ENCODE measurements at places on chromosomes 2 and 18.

DNA sequence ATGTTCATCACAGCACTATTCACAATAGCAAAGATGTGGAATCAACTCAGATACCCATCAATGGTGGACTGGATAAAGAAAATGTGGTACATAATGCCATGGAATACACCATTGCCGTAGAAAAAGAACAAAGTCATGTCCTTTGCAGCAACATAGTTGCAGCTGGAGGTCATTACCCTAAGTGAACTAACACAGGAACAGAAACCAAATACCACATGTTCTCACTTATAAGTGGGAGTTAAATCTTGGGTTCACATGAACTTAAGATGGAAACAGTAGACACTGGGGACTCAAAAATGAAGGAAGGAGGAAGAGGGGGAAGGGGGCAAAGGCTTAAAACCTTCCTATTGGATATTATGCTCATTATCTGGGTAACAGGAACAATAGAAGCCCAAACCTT is 228.1 kb upstream of the RAB6C start:
- DNase-seq = no peak

DNA sequence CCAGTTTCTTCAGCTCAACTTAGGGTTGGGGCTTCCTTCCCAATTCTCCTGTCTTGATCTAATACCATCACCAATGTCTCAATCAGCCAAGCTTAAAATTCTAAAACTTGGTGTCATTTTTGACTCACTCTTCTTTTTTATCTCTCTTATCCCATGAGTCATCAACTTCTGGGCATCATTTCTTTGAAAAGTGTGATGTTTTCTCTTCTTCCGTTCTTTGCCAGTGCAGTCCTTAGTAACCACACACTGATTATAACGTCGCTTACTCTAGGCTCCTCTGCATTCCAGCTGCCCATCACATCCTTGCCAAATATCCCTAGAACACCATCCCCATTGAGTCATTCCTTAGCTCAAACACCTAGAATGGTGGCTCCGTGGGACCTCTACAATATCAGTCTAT is 27.4 kb upstream of the MRO start:
- no peak for DNase-seq

DNA sequence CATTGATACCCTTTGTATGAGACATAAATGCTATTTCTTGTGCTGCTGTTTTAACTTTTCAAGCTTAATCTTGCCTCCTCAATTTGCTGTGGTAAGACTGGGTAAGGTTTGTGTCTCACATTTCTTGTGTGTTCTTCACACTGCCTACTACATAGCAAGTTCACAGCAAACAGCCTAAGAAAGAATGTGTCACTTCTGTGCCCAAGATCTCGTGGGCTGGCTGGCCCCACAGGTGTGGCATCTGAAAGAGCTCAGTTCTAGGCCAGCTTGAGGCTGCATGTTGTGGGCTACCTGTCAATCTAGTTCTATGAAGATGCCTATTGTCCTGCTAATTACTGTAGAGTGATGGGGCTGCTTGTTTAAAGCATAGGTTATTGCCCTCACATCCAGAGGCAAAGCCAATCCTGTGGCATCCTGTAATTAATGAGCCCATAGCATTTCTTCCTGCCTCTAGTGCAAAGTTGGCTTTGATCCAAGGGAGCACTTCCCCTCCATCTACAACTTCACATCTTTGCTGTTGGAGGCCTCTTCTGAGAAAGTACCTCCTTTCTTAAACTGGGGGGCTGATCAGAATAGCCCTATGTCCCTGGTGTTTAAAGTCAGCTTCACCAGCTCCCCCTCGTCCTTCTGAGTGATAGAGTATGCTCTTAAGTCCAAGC is 40.9 kb upstream of the ASPRV1 start:
- DNase-seq = no peak

DNA sequence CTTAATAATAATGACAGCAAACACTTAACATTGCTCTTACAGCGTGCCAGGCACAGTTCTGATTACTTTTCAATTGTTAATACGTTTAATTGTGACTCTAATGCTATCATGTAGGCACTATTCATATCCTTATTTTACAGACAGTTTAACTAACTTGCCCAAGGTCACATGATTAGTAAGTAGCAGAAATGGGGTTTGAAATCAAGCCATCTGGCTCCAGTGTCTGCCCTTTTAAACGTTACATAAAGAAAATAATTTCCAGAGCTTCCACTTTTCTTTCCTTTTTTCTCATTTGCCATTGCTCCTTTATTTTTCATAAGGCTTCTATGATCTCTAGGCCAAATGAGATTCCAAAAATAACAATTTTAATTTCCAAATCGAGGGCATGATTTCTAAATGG is 50.6 kb upstream of the IKZF2 start:
- DNase-seq = no peak

GRCh38 chr18:35620765-35621164 is 39.2 kb downstream of the GALNT1 start:
- no peak for DNase-seq

- no peak for DNase-seq
Measured at GRCh38 chr18:61845197-61845596, 47.6 kb downstream of the RNF152 start.

DNA sequence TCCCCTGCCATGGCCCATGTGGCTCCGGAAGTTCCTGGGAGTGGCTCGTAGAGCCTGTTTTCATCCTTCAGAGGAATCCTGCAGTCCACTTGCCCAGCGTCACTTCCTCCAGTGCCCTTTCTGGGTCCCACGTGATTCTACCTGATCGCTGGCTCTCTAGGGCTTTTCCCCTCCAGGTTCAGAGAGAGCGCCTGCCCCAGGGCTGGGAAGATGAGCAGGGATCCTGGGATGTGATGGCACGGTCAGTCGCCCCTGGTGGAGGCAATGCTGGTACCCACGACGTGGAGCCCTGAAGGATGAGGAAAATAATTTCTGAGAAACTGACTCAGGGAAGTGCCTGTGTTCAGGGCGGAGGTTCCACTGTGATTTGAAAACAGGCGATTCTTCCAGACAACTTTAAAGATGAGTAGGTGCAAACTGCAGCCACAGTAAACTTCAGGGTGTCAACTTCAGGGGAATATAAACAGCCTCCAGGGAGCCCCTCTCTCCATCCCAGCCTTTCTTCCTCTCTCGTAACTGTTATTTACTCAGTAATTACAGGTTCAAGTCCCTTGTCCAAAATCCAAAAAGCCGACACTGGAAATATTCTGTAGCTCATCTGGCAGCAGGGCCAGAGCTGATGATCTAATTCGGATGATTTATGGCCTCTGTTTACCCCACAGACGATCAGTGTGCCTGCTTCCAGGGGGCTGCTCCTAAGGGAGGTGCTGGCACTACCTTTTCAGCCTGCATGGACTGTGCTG is 105.9 kb downstream of the AGAP1 start:
- no peak for DNase-seq

- no peak for DNase-seq
Measured at GRCh38 chr2:146523196-146523595, 1321.6 kb upstream of the ACVR2A start.

- no peak for DNase-seq
Measured at GRCh38 chr2:20351555-20352229, 1.0 kb upstream of the PUM2 start.

- DNase-seq = no peak
Measured at GRCh38 chr2:8004250-8004681, 677.6 kb upstream of the ID2 start.
